NCI-H1092 (cell line): ENCODE measurements at places on chromosomes 3 and 15.

- DNase-seq = no peak
These were observed 46.2 kb downstream of the CMTM7 start for GRCh38 chr3:32437896-32438295.

DNA sequence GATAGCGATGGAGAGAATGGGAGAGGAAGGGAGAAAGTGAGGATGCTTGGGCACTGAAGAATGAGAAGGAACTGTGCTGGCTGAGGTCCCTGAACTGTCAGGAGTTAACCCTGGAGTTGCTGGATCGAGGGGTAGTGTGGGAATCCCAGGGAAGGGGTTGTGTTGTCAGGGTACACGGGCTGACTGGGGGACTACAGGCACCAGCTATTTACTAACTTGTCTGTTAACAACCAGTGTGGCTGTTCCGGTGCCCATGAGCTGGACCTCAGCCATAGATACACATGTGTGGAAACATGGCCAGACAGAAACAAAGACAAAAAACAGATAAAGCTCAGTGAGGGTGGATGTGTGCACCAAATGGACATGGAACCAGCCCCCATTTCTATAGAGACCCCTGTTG is 55.1 kb downstream of the GASK1A start:
- DNase-seq = no peak

- no peak for DNase-seq
These were observed 85.9 kb downstream of the FAIM start for GRCh38 chr3:138694287-138695007.

GRCh38 chr3:13785853-13786436 is 93.9 kb downstream of the WNT7A start:
- DNase-seq = no peak

GRCh38 chr3:45792516-45793172 is 3.7 kb downstream of the SLC6A20 start:
- no peak for DNase-seq

- DNase-seq = no peak
These were observed 898 bp downstream of the FBLN2 start for GRCh38 chr3:13549623-13550422.

DNA sequence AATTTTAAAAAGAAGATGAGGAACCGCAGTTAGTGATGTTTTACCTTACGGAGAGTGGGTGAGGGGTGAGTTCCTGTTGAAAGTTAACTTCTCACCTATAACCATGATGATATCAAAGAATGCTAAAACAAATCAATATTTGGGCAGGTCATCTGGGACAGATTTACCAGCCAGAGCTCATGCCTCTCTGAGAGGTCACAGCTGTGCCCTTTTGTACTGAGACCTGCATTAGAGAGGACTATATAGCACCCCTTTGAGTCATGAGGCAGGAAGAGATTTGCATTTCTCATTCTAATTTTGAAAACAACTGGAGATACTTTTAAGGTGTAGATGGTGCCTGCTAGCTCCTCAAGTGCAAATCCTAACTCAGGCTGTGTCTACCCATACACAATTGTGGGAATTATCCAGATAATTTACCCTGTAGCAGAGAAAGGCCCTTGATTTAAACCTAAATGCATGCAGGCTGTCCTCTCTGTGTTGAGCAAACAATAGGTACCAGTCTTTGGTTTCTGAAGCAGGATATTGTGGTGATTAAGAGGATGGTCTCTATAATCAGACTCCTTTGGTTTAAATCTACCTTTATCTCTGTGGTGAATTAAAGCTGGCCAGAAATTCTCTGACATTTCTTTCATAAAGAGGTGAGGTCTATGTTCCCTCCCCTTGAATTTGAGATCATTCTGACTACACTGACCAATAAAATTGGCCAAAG is 5.8 kb upstream of the TM4SF4 start:
- no peak for DNase-seq

- DNase-seq = no peak
These were observed 43.2 kb downstream of the LDHAL6B start for GRCh38 chr15:59249816-59250215.

GRCh38 chr3:189512821-189513220 is 118.4 kb upstream of the TP63 start:
- no peak for DNase-seq

DNA sequence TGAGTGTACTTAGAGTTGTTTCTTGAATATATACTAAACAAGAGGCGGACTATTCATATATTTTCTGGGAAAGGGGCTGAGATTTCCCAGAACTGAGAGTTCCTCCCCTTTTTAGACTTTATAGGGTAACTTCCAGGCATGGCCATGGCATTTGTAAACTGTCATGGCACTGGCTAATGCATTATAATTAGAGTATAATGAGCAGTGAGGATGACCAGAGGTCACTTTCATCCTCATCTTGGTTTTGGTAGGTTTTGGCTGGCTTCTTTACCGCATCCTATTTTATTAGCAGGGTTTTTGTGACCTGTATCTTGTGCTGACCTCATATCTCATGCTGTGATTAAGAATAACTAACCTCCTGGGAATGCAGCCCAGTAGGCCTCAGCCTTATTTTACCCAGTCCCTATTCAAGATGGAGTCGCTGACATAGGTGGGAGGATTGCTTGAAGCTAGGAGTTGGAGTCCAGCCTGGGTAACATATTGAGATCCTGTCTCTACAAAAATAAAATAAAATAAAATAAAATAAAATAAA is 91.4 kb downstream of the MOBP start:
- no peak for DNase-seq

- no peak for DNase-seq
These were observed 152.3 kb downstream of the IGF1R start for GRCh38 chr15:98800437-98801233.

- DNase-seq = no peak
These were observed 86.0 kb downstream of the LRRK1 start for GRCh38 chr15:101004986-101005747.

DNA sequence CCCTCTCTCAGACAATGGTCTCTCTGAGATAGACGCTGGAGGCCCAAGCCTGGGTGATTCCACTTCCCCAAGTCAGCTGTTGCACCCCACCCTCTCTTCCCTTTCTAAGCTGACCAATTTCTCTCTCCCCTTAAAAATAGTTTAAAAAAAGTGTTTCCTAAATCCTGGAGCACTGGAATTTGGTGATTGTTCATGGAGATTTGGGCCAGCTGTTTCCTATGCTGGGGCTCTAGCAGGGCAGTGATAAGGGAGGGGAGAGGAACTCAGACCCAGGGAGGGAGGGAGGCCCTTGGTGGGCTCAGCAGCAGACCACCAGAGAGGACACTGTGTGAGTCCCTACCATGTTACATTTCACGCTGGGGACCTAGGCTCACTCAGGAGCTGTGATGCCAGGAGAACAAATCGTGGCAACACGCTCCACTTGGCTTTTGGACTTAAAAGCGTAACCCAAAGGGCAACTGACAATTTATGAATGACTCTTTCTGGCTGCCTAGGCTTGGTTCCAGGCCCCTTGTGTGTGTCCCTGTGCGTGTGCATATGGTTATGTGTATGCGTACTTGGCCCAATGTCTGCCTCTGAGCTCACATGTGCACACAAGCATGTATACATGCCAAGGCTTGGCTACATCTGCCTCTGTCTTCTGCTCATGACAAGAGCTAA is 59.8 kb upstream of the INSYN1 start:
- DNase-seq = no peak

DNA sequence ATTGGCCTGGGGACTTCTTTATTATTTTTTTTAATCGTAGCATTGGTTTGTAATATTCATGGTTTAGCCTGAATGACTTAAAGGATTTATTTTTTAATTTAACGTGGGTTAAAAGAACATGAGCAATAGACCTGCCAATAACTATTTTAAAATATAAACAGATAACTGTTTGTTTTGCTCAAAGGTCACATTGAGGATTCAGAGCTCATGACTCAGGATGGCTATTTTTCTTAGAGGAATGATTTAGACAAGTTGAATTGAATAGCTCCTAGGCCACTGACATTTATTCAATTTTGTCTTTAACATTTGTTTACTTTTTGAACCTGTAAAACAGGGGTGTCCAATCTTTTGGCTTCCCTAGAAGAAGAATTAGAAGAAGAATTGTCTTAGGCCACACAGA is 68.5 kb downstream of the ITPR1 start:
- DNase-seq = no peak

GRCh38 chr3:64539451-64540196 is 148.2 kb downstream of the ADAMTS9 start:
- DNase-seq = no peak

- no peak for DNase-seq
These were observed 780 bp upstream of the ACAD9 start for GRCh38 chr3:128878556-128879124.

DNA sequence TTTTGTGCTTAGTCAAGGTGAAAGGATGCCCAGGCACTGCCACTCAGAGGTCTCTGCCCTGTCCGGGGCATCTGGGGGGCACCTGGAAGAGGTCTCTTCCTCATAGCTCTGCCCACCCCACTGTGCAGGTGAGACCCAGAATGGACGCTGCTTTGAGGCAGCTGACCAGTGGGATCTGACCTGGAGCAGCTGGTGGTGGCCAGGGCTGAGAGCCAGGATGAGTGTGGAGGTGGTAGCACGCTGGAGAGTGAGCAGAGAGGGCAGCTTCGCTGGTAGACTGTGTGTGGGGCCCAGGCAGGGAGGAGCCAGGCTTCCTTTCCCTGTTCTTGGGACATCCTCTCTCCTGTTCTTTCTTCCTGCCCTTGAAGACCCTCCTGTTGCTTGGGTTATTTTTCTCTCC is 32.2 kb upstream of the PLA2G4E start:
- no peak for DNase-seq

GRCh38 chr3:19960696-19961095 is 13.8 kb downstream of the RAB5A start:
- DNase-seq = no peak

GRCh38 chr3:134231131-134231530 is 19.5 kb downstream of the RYK start:
- no peak for DNase-seq

- DNase-seq = no peak
These were observed 82.9 kb upstream of the AKAP13 start for GRCh38 chr15:85297537-85297936.

- DNase-seq = no peak
These were observed 170.4 kb downstream of the ZMAT3 start for GRCh38 chr3:178901204-178901603.

GRCh38 chr3:32873531-32874130 is 55.8 kb downstream of the TRIM71 start:
- DNase-seq = no peak
